Stimulated activated CD4-positive, alpha-beta T cell treated with anti-CD3 and anti-CD28 coated beads, Interleukin-15, amount 100 ng/mL, for 48 hours (primary cell): ENCODE measurements at places on chromosomes 2 and 18.
A peak's percentile ranks its signal among the peaks of the same experiment; 100 is the strongest.

- DNase-seq = no peak
These were observed 260.3 kb downstream of the KLHL29 start for GRCh38 chr2:23645230-23645808.

DNA sequence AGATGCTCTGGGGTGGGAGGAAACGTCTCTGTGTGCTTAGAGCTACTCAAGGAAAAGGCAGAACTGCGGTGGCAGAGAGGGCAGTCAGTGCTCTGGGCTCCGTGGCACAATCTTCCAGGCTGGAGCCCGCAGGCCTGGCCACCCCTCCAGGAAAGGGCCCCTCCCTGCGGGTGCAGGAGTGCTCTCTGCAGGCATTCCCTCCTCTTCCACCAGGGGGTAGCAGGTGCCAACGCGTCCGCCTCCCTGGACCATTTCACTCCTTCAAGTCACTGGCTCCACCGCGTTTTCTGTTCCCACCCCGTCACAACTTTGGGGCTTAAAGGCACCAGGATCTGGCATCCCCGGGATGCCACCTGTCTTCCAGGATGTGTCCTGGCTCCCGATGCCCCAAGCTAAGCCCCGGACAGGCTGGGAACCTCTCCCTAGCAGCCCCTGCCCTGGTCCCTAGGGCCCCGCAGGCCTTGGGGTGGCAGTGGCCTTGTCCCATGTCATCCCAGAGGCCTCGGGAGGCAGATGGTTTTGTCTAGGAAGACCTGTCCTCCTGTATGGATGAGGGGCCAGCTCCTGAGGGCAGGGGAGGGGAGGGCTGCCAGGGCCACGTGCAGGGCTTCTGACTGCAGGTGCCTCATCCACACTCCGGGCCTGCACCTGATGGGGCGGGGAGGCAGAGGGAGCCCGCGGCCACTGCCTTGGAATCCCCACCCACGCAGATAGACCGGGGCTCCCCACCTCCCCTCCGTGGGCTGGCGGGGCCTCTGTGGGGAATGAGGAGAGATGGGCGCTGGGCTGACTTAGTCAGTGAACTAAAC, 26.4 kb downstream of the KCNIP3 start:
- DNase-seq = no peak

DNA sequence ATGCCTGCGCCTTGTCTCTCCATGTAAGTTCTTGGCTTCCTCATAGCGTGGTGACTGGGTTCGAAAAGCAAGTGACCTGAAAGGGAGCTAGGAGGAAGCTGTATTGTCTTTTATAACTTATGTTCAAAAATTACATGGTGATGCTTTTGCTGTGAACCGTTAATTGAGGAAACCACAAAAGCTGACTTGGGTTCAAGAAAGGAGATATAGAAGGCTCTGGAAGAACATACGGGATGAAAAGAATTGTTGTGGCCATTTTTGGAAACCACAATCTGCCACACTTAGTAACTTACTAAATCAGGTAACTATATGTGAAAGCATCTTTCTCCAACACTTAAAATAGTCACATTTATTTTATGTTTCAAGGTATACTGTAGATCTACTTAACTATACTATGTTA, 177.0 kb upstream of the RBMS1 start:
- no peak for DNase-seq

DNA sequence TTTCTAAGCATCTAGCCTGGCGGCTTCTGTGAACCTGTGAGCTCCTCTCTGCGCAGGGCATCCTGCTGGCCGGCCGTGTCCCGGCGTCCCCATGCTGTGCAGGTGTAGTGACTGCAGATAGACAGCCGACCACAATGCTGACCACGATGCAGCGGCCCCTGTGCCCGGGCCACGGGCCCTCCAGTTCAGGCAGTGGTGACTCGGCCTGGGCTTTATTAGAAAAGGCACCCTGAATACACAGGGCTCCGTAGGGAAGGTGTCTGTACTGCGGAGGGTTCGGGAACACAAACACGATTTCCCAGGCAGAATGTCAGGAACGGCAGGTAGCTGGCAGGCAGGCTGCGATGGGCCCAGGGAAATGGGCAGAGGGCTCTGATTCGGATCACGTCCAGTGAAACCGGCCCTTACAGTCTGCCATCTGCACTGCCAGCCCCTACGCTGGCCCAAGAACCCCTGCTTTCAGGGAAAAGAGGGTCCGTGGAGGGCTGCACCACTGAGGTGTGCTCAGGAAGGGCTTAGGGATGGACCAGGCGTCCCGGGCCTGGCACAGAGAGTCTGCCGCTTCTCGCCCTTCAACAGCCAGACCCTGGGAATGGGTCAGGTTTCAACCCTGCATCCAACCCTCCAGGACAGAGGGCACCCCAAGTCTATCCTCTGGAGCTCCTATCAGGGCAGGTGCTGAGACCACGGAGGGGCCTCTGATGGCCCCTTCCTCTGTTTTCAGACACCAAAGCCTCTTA, 196.5 kb downstream of the HDAC4 start:
- no peak for DNase-seq

DNA sequence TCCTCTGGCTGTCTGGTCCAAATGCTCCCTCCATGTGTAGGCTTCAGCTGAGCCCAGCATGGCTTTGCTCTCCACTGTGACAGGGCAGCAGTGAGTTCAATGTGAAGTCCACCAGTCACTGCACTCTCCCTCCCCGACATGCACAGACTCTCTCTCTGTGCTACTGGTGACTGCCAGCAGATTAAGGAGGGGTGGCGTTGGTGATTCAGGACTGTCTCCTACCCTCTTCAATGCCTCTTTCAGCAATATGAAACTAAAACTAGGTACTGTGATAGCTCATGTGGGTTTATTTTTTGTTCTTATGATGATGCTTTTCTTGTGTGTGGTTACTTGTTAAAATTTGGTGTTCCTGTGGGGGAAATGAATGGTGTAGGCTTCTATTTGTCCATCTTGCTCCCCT, 201.0 kb upstream of the RBMS1 start:
- peak; percentile 33 for DNase-seq

DNA sequence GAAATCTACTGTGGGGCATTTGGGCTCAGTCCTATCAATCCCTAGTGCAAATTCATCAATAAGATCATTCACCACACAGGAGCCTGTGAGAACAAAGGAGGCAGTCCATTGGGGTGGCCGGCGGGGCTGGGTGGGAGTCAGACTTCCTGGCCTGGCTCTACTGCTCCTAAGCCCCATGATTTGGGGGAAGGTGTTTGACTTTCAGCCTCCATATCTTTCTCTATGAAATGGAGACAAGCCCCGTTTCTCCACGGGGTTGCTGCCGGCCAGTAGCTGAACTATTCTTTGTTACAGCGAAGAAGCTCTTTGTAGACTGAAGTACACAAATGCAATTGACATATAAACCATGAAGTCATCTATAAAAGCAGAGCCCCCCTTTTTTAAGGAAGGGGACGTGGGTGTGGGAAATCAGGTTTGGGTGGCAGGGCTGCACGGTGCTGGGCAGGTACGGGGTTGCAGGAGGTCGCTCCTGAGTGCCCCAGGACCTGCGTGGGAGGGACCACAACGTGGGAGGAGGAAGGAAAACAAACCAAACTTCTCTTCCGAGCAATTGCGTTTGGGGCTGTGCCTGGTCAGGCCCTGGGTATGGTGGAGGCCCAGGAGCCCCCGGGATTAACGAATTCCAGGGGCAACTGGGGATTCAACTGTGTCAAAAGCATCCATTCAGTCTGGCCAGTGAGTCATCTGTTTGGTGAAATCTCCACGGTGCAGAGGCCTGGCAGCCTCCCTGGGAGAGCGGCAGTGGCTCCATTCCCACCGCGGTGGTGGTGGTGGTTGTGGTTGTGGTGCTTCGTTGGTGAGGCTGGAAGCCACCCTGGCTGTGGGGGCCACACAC, 18.2 kb downstream of the FBLN7 start:
- no peak for DNase-seq

DNA sequence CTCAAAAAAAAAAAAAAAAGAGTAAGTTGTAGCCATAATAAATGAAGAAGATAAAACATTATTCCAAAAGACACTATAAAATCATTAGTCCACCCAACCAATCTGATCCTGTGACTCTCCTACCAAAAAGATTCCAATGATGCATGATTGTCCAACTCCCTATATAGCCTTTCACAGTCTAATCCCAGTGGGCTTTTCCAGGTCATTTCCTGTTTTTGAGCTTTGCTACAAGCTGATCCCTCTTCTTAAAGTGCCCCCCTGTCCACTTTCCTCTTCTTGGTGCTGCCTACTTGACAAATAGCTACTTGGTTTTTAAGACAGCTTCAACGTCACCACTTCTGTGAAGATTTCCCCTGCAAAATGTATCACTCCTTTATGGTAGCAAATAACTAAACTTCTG, 88.4 kb downstream of the SEMA4F start:
- no peak for DNase-seq

- no peak for DNase-seq
These were observed 21.6 kb upstream of the OTX1 start for GRCh38 chr2:63029058-63029457.

DNA sequence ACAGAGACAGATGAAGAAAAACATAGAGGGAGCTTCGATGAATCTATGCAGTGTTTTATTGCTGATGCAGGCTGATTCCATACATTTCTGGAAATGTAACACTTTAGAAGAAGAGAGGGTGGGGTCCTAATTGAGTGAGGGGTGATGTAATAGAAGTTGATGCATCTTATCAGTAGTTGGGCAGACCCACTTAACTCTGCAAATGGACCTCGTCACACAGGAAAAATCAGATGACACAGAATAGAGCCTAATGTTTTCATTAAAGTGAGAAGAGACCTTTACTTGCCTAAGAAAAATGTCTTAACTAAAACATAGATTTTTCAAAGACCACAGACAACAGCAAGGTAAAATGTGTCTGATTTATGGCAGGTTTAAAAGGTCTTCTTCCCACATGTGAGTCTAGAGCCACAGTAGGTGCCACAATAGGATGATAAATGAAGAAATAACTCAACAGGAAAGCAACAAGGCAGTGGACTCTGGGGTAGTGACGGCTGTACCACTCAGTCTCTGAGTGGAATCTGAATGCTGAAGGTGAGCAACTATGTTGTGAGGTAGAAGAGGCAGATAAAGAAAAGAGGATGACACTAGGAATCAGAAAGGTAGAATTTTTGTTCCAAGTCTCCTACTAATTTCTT, 414.7 kb upstream of the PIK3C3 start:
- no peak for DNase-seq

DNA sequence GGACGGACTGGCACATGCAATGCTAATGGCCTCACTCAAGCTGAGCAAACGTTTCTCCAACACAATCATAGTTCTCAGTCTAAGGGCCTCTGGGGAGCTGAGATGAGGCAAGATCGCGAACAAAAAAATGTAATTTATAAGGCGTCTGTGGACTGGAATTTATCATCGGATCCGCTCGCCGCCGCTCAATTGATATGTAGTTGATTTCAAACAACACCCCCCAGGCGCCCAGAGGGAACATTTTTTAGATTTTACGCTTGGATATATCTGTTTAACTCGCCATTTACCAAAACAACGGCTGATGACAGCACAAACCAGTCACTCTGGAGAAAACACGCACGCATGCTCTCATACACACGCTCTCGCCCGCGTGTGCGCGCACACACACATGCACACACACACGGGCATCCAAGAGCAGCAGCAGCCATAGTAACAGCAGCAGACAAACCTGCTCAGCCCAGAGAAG, 335.8 kb downstream of the SMAD2 start:
- no peak for DNase-seq

DNA sequence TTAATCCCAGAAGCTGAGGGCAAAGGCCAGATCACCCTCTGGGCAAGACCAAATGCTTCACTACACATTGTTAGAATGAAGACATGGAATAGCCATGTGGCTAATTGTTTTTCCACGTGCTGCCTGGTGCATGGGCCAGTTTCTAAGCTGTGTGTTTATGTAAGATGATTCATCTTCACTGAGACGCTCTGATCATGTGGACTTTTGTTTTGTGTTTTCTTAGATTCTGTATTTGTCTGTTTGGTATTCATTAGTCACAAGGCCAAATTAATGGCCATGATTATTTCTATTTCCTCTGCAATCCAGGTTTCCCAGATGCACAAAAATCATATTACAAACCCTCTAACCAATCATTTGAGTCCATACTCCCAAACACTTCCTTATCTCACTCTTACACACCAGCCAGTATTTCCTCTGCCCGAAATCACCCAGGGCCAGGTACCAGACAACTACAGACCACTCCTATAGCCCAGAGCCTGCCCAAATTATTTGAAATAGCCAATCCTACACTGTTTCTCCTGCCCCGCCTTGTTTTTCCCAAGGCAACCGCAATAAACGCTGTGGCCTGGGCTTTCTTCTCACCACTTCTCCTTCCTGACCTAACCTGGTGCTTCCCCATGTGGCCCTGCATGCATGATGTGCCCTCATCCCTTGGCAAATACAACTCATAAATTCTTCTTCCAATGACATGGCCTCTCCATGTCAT, 94.2 kb upstream of the SP3 start:
- no peak for DNase-seq

DNA sequence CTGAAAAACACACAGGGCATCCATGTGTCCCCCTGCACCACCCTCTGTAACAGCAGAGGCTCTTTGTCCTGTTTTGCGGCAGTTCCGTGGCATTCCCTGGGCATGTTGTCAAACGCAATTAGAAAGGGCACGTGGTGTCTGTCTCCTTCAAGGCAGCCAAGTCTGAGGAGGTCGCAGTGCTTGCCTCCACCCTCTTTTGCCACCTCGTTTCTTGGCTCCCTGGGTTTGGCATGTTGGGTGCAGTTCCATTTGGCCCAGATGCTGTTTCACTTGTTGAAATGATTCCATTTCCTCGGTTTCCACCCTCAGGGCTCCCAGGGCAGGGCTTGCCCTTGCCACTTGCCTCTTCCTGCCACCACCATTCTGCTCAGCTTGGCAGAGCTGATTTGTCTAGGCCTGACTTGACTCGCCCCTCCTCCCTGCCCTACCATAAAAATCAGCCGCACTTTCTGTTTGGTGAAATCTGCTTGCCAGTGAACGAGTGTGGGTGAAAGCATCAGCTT, 12.4 kb downstream of the CCL20 start:
- DNase-seq = no peak

GRCh38 chr18:23357996-23358594, 95.0 kb upstream of the RIOK3 start:
- no peak for DNase-seq

DNA sequence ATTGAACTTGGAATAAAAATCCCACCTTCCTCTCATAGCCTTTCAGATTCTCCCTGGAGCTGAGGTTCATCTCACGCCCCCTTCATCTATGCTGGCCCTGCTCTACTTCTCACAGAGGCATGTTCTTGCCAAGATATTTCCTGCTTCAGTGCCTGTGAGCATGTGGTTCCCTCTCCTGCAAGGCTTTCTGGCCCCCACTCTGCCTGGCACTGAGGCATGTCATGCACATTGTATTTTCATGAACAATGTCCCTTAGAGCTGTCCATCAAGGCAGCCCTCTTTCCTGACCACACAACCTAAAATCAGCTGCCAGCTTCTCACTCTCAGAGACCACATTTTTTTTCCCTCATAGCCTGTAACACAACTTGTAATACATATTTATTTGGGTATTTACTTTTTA, 18.0 kb upstream of the HK2 start:
- no peak for DNase-seq
